ENCODE measurements at places on chromosomes 3 and 15.
A peak's percentile ranks its signal among the peaks of the same experiment; 100 is the strongest.

- DNase-seq = peak; percentile 70
These were observed 150.3 kb downstream of the TNIK start for GRCh38 chr3:171309906-171310359.

- DNase-seq = no peak
These were observed 1226.0 kb downstream of the ZPLD1 start for GRCh38 chr3:103660810-103661209.

- DNase-seq = peak; percentile 78
These were observed 54.9 kb downstream of the TRIM71 start for GRCh38 chr3:32872487-32873382.

DNA sequence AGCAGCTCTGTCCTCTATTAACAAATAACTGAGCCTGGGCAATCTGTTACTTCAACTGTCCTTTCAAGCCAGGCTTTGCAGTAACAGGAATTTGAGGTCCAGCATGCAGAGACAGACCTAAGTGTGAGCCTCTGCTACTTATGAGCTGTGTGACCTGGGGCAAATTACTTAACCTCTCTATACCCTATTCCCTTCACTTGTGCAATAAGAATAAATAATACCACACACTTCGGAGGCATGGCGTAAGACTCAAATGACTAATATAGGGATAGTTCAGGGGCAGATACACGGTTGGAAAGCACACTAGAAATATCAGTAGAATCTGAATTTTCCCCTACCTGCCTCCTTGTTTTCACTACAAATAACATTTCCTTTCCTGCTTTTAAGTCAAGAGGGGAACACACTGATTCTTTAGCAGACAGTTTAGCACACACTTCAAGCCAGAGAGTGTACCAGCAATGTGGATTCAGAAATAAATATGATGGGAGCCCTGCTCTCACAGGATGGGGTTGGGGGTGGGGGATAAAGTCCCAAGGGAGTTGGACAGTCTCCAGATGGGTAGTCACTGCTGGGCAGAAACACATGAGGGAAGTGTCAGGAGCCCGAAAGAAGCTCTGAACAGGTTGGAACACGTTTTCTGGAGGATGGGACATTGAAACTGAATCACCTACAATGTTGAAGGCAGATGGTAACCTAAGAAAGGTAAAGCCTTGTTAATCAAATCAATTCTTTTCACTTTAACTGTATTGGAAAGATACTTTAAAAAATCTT, 61.8 kb upstream of the RBP1 start:
- no peak for DNase-seq

Measured in fibroblast of the aortic adventitia (primary cell).